ENCODE measurements at places on chromosomes 11 and 22.
A peak's percentile ranks its signal among the peaks of the same experiment; 100 is the strongest.

- DNase-seq: peak; percentile 41
These were observed 18.9 kb downstream of the SHANK3 start for GRCh38 chr22:50691521-50691920.

GRCh38 chr22:21003782-21004181 is 1.9 kb upstream of the THAP7 start:
- no peak for DNase-seq

- DNase-seq: no peak
These were observed 208.6 kb downstream of the KIRREL3 start for GRCh38 chr11:126791991-126792390.

- no peak for DNase-seq
These were observed 257.5 kb downstream of the TMEM135 start for GRCh38 chr11:87295237-87295636.

GRCh38 chr11:6618117-6619003 is 862 bp downstream of the TPP1 start:
- DNase-seq: peak; percentile 30

DNA sequence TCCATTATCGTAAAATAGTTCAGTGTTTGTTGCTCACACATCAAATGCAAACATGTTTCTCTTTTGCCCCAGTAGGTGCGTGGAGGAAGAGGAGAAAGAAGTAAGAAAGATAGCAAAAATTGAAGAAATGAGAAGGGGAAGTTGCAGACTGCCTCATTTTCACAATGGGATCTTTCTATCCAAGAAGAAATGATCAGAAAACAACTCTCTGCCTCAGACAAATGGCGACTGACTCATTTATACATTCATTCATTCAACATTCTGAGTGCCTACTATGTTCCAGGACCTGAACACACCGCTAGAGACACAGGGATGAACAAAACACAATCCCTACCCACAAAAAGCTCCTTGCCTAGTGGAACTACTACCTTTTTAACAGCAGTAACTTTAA is 367 bp downstream of the HPS5 start:
- no peak for DNase-seq

- DNase-seq: no peak
These were observed 43.1 kb upstream of the TH start for GRCh38 chr11:2214527-2215229.

GRCh38 chr22:29093501-29094300 is 20.9 kb downstream of the KREMEN1 start:
- DNase-seq: no peak

DNA sequence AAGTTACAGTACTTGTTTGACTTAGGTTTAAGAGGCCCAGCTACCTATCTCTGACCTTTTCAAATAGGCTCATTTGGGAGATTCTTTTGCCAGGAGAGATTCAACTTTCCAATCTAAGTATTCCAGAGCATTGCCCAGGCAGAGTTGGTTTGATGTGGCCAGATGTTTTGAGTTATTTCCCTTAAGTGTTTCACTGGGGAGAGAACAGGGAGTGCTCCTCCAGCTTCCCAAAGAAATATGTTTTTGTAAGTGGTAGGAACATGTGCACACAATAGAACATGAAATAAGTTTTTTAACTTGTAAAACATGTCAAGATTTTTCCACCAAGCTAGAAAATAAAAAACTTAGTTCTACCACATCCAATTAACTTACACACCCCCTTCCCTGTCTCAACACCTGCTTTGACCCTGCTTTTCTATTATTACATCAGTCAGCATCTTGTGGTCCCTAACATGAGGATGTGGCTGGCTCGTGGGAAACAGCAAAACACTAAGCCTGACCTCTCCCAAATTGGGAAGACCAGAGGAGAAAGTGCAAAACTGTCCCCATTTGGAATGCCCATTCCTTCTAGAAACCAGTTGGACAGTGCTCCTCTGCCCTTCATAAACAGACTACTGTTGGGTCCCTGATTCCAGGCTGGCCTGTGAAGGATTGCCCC is 70.4 kb upstream of the RASSF10 start:
- no peak for DNase-seq

GRCh38 chr11:10657308-10658271 is 36.0 kb downstream of the IRAG1 start:
- peak; percentile 80 for DNase-seq

- DNase-seq: no peak
These were observed 135.1 kb downstream of the SPATA19 start for GRCh38 chr11:133710241-133710640.

GRCh38 chr11:80297858-80298632 is 857.2 kb upstream of the TENM4 start:
- no peak for DNase-seq

- no peak for DNase-seq
These were observed 28.5 kb downstream of the CELF1 start for GRCh38 chr11:47524291-47524874.

DNA sequence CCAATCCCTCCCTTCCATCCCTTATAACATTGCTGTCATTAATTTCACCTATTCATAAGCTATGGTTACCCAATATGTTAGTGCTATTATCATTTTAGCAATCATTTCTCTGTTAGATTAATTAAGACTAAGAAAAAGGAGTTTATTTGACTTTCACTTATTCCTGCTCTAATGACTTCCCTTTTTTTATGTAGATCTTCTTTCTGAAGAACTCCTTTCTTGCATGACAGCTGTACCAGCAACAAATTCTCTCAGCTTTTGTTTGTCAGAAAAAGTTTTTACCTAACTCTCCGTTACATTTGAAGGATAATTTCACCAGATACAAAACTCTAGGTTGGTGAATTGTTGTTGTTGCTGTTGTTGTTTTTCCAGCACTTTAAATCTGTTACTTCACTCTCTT is 28.6 kb upstream of the OR8B8 start:
- DNase-seq: no peak

DNA sequence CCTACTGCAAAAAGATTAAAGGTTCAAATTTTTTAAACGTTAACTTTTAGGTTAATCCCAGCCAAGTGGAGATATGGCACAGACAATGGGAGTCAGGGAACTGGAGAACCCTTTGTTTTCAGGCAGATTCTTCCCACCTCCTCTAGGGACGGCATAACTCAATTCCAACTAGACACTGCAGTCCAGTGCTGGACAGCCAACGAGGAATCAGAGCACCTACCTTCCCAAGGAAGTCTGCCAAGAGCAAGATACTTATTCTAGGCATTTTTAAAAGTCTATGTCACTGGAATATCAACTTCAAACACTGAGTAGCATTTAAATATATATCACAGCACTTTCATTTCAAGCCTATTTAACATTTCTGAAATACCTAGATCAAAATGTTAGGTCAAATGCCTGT is 7.3 kb downstream of the CADM1 start:
- no peak for DNase-seq

GRCh38 chr11:73249304-73249703 is 22.8 kb upstream of the P2RY6 start:
- no peak for DNase-seq

DNA sequence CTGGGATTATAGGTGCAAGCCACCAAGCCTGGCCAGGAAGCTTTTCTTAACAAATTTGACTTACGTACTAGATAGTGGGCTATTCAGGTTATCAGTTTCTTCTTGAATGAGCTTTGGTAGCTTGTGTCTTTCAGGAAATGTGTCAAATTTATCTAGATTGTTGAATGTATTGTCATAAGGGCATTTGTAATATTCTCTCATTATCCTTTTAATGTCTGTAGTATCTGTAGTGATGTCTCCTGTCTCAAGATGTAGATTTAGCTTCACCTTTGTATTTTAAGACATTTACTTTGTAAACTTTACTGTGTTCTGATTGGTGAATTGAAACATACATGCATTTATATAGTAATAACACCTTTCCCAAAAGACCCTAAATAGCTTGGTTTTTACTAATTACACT is 20.7 kb downstream of the ARHGAP8 start:
- no peak for DNase-seq

- no peak for DNase-seq
These were observed 358.4 kb downstream of the BUD13 start for GRCh38 chr11:116414357-116414880.

DNA sequence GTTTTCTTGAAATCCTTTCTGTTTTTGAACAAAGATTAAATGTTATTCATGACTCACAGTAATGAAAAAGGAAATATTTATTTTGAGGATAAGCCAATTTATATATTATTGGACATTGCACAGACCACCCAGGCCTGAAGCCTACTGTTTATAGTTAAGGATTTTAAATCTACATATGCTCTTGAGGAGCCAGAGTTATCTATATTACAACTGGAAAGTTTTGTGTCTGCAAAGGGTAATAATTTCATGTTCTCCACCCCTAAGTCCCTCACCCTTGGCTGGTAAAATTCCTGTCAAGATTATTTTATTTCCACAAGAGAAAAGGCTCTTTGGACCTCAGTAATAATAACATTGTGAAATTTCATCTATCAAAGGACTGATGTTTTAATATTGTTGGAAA is 228.2 kb downstream of the TMEM135 start:
- DNase-seq: no peak

DNA sequence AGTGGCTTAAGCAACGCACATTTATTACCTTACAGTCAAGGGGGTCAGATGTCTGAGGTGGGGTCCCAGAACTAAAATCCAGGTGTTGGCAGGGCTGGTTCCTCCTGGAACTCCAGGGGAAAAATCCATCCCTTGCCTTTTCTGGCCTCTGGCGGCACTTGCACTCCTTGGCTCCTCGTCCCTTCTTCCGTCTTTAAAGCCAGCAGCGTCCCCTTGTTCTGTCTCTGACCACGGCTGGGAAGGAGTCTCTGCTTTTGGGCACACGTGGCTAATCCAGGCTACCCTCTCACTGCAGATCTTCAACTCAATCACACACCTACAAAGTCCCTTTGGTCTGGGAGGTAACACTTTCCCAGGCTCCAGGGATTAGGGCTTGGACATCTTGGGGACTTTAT is 73.5 kb upstream of the WNT7B start:
- no peak for DNase-seq

DNA sequence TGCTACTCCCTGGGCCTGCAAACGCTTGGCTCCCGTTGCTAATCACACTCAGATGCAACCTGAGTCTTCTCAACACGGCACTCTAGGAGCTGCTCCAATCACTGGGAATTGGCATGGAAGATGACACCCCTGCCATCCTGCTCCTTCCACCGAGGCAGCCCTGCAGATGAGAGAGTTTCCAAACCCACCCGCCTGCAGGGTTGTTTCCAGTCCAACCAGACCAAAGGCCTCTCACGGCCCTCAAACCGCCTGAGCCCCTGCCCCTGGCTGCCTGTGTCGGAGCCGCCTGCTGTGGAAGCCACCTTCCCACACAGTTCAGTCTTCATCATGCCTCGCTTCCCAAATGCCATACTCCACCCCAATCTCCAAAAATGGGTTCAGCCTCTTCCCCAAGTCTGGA is 36.8 kb upstream of the TP53I11 start:
- no peak for DNase-seq

Measured in bone marrow (tissue), 2 donors.